GM23248 (cell line): ENCODE measurements at places on chromosomes 2 and 18.

GRCh38 chr2:29073933-29074332 is 390 bp downstream of the PCARE start:
- no peak for DNase-seq

- no peak for DNase-seq
These were observed 15.3 kb downstream of the STRN start for GRCh38 chr2:36951027-36951518.

- no peak for DNase-seq
These were observed 17.5 kb upstream of the POLI start for GRCh38 chr18:54251606-54252390.

DNA sequence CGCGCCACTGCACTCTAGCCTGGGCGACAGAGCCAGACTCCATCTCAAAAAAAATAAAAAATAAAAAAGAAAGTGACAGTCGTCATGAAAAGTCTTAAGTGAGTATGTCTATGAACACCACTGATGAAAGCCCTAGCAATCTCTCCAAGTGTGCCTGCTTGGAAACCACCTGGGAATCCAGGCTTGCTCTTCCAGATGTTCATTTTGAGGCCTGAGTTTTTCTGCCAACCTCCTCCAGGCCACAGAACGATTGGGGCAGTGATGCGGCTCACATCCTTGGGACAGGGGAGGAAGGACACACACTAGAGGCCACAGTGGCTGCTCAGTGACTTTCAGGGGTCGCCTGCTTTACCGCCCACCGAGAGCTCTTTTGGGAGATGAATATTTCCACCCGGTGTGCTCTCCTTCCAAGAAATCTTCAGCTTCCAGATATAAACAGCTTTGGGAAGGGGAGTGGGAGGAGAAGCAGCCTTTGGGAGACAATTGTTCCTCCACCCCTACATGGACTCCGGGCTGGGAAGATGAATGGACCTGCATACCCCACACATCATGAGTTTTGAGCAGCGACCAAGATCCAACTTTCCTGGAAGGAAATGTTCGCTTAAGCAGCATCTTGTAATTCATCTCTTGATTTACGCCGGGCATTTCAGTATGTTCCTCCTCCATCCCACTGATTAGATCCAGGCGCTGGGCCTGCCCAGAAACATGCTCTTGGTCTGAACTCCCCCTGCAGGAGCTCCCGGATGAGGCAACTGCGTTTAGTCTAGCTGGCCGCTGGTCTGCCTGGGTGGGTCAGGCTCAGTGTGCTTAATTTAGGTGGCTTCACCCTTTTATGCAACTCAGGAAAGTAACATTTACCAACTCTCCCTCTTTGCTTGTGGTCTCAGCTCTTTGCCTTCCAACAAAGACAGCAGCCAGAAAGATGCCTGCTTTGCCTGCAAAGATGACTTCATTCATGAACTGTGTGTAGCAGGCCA is 6.2 kb upstream of the ARMC9 start:
- DNase-seq = peak; percentile 94

- DNase-seq = no peak
These were observed 424.6 kb upstream of the VRK2 start for GRCh38 chr2:57622009-57622408.

GRCh38 chr18:48828691-48829442 is 121.9 kb downstream of the SMAD7 start:
- no peak for DNase-seq

GRCh38 chr2:190841707-190842505 is 38.7 kb upstream of the GLS start:
- peak; percentile 90 for DNase-seq

DNA sequence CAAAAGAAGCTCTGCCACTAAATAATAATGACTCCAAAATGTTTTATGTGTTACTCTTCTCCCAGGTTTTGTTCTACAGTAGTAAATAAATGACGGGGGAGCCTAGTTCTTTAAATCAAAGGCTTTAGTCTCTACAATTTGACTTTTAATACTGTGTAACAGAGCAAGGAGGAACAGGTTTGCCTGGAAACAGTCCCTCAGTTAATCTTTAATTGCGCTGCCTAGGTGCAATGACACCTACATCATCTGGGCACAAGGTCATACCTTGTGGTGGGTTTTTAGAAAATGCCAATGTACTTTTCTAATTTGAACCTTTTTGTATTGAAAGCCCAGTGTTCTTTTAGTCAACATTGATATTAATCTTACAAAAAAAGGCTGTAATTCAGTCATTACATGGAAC is 287.3 kb upstream of the SETBP1 start:
- DNase-seq = no peak

DNA sequence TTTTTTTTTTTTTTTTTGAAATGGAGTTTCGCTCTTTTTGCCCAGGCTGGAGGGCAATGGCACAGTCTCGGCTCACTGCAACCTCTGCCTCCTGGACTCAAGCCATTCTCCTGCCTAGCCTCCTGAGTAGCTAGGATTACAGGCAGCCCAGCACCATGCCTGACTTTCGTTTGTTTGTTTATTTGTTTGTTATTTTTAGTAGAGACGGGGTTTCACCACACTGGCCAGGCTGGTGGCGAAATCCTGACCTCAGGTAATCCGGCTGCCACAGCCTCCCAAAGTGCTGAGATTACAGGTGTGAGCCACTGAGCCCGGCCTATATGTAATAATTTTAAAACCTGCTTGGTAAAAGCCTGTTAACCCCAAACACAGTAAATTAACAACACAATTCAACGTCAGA is 435.7 kb downstream of the LRRTM4 start:
- DNase-seq = no peak

- DNase-seq = no peak
These were observed 75.5 kb upstream of the LPIN2 start for GRCh38 chr18:3088449-3088848.

DNA sequence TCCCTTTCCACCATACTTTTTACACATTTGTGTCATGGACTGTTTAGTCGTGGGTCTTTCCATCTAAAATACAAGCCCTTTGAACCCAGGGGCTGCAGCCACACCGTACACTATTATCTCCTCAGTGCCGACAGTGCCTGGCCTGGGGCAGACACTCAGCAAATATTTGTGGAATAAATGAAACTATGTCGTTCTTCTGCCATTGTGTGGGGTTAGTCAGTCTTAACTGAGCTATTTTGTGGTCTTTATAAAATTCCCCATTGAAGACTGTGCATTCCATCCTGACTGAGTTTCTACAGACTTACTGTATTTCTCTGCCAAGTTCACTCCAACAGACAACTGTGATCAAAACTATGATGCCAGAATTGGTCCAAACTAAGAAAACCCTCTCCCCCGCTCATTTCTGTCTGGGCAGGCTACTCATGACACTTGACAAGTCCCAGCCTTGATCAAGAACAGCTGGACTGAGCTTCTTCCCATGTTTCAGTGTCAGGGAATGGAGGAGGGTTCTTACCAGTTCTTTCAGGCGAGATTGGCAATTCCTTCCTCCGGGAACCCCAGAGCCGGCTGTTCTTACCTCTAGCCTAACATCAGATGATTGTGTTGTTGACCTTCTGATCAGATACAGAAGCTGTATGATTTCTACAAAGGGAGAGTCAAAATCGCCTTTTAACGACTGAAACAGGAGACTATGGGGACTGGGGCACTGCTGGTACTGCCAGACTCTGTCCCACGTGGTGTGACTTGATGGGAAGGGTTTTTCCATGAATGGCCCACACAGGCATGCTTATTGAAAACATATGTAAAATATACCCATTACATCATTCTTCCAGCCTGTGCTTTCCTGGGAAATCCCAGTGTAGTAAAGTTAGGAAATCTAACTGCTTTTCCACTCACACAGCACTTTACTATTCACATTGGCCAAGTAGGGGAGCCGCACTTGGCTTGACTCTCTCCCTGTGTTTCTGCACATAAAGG is 77.4 kb upstream of the NPAS2 start:
- DNase-seq = peak; percentile 98

- DNase-seq = no peak
These were observed 275.6 kb downstream of the SLC4A3 start for GRCh38 chr2:219902891-219903552.

- no peak for DNase-seq
These were observed 28.8 kb upstream of the MBP start for GRCh38 chr18:77161383-77161782.

GRCh38 chr2:40352041-40352702 is 99.7 kb downstream of the SLC8A1 start:
- DNase-seq = peak; percentile 73

- DNase-seq = no peak
These were observed 9.7 kb downstream of the ERFE start for GRCh38 chr2:238168196-238169047.

GRCh38 chr2:124542932-124543640 is 518.0 kb downstream of the CNTNAP5 start:
- DNase-seq = no peak

GRCh38 chr18:26642440-26643348 is 94.3 kb upstream of the KCTD1 start:
- DNase-seq = no peak

- DNase-seq = no peak
These were observed 262.0 kb downstream of the HAUS1 start for GRCh38 chr18:46366201-46366600.

- peak; percentile 73 for DNase-seq
These were observed 24.1 kb upstream of the KANSL1L start for GRCh38 chr2:210195101-210195852.

- DNase-seq = peak; percentile 83
These were observed 874 bp downstream of the CLIP4 start for GRCh38 chr2:29115797-29116781.

DNA sequence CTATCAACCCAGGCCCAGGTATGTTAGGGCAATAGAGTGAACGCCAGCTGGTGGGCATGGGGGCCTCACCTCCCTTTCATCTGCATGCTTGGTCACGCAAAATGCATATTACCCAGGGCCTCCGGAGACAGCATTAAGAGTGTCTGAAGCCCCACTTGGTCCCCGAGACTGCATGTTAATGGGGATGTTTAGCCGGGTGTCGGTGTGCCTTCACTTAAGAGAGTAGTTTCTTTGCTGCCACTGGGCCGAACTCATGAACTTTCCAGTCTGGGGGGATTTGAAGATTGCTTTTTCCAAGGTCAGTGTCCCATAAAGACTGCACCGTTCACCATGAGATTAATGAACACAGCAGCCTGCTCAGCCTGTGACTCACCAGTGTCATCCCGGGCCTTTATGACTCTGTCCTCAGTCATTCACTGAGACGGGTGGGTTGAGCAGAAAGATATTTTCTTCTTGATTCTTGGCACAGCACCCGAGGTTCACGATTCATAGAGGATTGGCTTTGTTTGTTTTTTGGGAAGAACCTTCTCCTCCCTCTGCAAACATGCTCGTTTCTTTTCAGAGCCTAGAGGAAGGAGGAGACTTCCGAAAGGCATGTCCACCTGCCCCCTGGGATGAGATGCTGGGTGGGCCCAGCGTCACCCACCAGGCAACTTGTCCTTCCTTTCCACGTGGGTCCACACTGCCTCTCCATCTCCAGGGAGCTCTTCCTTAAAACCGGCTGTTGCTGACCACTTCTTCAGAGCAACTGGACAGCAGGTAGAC is 199.1 kb downstream of the GLI2 start:
- DNase-seq = peak; percentile 99

GRCh38 chr18:42412896-42413295 is 457.9 kb downstream of the PIK3C3 start:
- DNase-seq = no peak

DNA sequence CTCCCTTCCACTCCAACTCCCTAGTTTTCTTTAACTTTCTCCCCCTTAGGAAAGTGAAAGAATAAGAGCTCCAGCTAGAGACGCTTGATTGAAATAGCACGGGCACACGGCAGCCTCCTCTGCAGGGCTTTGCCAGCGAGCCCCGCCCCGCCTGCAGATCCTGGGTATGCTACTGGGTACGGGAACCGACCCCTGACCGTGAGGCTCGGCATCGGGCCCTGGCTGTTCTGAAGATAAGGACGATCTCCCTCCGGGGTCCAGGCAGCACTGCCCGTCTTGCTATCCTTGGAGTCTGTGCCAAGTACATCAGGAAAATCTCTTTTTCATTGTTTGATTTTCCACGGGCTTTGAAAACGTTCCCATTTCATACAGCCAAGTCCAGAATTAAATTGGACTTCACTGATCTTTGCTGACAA is 284.5 kb downstream of the MTX2 start:
- DNase-seq = peak; percentile 87

DNA sequence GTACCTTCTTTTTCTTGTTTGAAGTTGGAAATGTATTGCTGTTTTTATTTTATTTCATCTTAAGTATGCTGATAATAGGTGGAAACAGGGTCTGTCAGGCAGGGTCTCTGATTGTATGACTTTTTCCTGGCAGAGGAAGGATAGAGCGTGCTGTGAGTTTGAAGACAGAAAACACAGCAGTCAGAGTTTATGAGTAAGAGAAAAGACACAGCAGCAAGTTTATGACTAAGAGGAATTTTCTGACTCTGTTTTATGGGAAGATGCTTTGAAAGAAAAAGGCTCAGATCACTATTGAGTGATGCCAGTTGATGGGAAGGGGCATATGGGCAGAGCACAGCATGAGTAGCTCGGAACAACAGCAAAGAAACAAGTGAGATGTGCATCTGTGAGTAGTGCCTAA is 379.1 kb downstream of the MEIS1 start:
- peak; percentile 46 for DNase-seq

DNA sequence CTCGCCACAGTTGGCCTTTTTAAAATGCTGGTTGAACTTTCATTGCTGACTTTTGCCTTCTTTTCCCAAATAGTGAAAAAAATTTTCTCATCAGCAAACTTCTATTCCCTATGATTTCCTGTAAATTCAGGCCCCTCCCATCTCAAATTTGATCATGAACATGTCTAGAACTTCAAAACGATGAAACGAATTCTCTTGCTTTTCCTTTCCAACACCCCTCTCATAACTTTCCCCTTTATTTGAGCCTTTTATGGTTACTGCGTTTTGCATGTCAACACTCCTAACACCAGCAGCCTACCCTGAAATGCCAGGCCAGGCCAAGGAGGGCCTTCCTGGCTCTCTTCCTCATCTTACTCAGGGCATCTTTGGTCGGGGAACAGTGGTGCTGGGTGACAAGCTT is 1.7 kb upstream of the HOXD13 start:
- DNase-seq = no peak

GRCh38 chr2:145020694-145021093 is 500.8 kb upstream of the ZEB2 start:
- peak; percentile 21 for DNase-seq

DNA sequence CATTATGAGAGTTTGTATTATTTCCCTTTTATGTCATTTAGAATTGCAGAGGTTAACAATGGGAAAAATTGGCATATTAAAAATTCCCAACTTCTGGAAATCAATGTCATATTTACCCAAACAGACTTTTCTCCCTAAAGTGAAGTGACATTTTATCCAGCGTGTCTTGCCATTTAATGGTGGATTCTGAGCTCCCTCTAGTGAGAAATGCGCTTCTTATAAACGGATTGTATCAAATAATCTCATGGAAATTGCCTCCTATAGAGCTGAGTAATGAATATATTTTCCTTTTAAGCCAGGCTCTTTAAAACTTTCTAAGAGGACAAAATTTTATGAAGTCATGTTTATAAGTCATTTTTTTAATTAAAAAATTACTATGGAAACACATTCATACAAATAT is 5.7 kb upstream of the GCFC2 start:
- DNase-seq = peak; percentile 30

GRCh38 chr2:105437708-105438103 is 38.9 kb upstream of the FHL2 start:
- peak; percentile 50 for DNase-seq

- peak; percentile 95 for DNase-seq
These were observed at the start of gene CSRNP3 for GRCh38 chr2:165469417-165469816. Gene CSRNP3, plus strand, starts transcription at chr2:165469698. Its CDS starts 125,368 bp downstream, at chr2:165595066.

GRCh38 chr18:70700496-70700895 is 411.7 kb downstream of the SOCS6 start:
- no peak for DNase-seq
